ENCODE measurements at places on chromosomes 1 and 21. TPM values are rescaled to one million over a fixed set of nuclear protein-coding genes. Genes with fewer than 3 reads are reported as not detected.

DNA sequence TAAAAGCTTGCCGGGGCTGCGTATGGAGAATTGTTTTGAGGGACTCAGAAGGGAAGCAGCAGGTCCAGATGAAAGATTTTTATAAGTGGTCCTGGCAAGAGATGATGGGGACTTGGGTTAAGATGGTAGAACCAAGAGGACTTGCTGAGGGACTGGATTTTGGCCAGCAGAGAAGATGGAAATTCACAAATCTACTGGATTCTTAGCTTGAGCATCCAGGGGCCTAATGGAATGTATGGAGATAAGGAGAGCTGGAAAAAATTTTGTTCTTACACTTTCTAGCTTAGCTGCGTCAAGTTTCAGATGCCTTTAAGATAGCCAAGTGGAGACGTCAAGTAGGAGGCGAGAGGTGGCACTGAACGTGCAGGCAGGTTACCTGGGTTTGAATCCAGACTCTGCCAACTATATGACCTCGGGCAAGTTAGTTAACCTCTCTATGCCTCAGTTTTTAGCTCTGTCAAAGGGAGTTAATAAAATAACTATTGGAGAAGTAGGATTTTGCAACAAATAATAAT is 3.4 kb upstream of the RBP7 start:
- H3K36me3 ChIP-seq: no peaks in the 10 kb centered on the region
- H3K27ac ChIP-seq: no peak overlapping the region
- DNase-seq: no peak
- peaks cover 6% of the 10 kb centered on the region for H3K4me1 ChIP-seq
- H3K4me3 ChIP-seq: no peak overlapping the region
- peaks cover 29% of the 10 kb centered on the region for H3K27me3 ChIP-seq

- H3K4me3 ChIP-seq: no peak overlapping the region
- H3K27ac ChIP-seq: no peak overlapping the region
- DNase-seq: no peak
- H3K4me1 ChIP-seq: no peaks in the 10 kb centered on the region
Observed at GRCh38 chr1:186463926-186464325, 3.0 kb upstream of the PDC start.

DNA sequence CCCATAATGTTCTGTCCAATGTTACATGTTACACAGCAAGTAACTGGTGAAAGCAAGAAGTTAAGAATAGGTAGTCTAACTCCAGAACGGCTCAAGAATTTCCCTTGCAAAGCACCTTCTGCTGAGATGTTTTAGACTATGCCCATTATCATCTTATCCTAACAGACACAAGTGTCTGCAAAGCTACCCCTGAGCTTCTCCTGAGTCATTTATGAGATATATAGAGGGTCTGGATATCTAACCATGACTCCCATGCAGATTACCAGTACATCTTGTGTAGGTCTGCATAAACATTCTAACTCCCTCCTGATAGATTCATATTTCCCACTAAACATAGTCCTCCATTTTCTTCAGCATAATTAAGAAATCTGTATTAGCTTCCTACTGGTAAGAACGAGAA is 171.7 kb downstream of the COQ8A start:
- H3K4me1 ChIP-seq: no peaks in the 10 kb centered on the region
- no peaks in the 10 kb centered on the region for H3K27me3 ChIP-seq
- H3K4me3 ChIP-seq: no peak overlapping the region
- no peak overlapping the region for H3K27ac ChIP-seq
- no peak for DNase-seq

- peaks cover 5% of the 10 kb centered on the region for H3K36me3 ChIP-seq
- no peaks in the 10 kb centered on the region for H3K27me3 ChIP-seq
- no peak overlapping the region for H3K4me3 ChIP-seq
- no peak overlapping the region for H3K27ac ChIP-seq
- peaks cover 12% of the 10 kb centered on the region for H3K4me1 ChIP-seq
- no peak for DNase-seq
Observed at GRCh38 chr1:27293915-27294314, 28.0 kb upstream of the TMEM222 start.

Gene PLD5
- total RNA-seq: 0.92 TPM

Gene XCL1
- not detected for total RNA-seq
